ENCODE measurements at places on chromosomes 6 and 20.

GRCh38 chr20:44394702-44395460 lies 39.4 kb downstream of the HNF4A start:
- DNase-seq: no peak

DNA sequence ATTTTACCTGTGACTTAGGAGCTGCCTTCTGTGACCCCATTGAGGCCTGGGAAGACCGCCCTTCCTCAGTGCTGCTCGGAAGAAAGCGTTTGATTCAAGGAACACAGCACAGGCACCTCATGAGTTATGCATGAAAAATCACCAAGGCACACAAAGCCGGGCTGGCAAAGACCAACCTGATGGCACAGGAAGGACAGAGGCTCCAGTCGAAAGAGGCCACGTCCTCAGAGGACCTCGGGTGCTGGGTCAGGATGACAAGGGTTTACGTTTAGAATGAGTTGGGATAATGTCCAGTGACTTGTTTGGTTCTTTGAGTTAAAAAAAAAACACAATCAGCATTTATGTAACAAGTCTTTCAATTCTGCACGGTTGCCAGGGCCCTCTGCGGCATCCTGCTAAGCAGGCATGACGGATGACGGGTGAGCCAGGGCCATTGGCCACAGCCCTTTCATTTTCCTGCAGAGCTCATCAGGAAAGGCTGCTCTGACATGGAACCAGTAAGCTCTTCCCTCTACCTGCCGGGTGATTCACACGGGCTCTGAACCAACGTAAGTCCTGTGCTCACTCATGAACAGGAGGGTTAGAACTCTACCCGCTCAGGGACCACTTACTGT lies 112.8 kb downstream of the DACT2 start:
- DNase-seq: no peak

DNA sequence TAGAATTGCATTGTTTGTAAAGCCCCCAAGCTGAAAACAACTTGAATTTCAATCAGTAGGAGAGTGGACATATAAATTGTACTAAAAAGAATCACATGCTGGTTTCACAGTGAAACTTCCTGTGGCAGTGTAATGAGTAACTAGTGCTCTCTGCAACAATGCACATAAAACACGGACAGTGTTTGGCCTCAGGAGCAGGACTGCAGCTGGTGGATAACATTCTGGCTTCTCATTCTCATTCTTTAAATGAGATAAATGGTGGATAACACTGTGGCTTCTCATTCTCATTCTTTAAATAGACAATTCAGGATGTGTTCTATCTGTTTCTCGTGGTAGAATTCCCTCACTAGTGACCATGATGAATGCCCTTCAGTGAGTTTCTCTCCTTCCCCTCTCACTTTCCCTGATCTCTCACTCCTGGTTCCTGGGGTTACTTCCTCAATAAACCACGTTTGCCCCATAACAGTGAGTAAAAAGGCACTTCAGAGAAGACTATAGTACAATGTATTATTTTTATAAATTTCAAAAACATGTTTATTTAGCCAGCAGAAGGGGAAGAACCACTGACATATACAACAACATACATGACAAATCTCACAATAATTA lies 59.9 kb downstream of the SLC22A2 start:
- DNase-seq: no peak

DNA sequence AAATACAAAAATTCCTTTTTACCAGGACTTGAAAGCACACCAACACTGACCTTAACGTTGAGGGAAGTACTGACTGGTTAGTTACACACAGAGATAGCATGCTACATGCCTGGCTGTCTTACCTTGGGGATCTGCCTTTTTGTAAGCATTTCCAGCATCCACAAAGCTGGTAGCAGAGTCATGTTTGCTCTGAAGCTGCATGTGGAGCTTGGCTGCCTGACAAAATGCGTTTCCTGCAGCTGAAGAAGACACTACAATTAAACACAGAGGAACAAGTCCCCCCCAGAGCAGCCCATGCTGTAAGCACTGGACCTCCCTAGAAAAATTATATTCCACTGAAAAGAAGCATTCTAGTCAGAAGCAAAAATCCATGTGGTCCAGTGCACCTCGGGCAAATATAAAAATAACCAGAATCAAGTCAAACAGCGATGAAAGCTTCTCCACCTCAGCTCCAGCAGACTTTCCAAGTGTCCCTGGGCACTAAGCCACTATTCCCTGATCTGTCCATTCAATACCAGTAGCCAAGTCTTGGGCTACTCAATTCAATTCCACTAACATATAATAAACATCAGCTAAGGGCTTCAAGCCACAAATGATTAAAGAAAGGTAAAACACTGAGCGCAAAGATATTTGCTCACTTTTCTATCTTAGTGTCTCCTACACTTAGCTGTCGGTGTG lies 24.2 kb downstream of the NAPB start:
- no peak for DNase-seq

DNA sequence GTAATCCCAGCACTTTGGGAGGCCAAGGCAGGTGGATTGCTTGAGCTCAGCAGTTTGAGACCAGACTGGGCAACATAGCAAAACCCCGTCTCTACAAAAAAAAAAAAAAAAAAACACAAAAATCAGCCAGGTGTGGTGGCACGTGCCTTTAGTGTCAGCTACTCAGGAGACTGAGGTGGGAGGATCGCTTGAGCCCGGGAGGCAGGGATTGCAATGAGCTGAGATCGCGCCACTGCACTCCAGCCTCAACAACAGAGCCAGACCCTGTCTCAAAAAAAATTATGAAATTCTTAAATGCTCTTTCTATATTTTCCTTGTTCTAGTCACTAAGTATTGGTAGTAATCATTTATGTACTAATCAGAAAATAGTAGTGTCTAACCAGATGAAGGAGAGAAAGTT lies 30.6 kb downstream of the SYTL3 start:
- DNase-seq: no peak

GRCh38 chr6:70811788-70812187 lies 144.1 kb downstream of the SMAP1 start:
- DNase-seq: no peak

DNA sequence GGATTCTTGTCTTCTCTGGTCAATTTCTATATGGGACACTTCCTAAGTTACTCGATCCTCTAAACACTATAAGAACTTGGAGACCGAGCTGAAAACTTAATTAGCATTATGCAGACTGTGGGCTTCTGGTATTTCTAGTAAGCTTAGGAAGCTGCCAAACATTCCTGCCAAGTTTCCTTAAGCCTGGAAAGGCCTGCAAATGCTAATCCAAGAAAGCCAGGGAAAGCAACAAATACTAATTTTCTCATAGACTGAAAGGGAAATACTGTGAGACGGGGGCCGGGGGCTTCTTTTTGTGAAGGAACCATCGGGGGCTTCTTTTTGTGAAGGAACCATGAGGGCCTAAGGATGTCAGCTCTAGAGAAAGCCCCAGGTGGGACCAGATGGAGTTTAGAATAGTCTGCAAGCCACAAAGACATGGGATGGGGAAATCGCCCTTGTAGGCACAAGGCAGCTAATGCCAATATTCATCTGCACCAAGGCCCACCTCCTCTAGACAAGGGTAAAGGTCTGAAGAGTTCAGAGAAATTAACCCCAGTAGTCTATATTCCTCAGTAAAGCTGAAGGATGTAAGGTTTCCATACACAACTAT lies 332.4 kb upstream of the PRDM1 start:
- DNase-seq: no peak

GRCh38 chr6:74273541-74273940 lies 577.5 kb downstream of the CD109 start:
- DNase-seq: no peak

GRCh38 chr6:139686308-139686707 lies 311.9 kb upstream of the CITED2 start:
- DNase-seq: no peak

- DNase-seq: no peak
Measured at GRCh38 chr6:10411131-10411970, 3.5 kb downstream of the TFAP2A start.

- no peak for DNase-seq
Measured at GRCh38 chr20:61234224-61234890, 17.7 kb upstream of the CDH4 start.

DNA sequence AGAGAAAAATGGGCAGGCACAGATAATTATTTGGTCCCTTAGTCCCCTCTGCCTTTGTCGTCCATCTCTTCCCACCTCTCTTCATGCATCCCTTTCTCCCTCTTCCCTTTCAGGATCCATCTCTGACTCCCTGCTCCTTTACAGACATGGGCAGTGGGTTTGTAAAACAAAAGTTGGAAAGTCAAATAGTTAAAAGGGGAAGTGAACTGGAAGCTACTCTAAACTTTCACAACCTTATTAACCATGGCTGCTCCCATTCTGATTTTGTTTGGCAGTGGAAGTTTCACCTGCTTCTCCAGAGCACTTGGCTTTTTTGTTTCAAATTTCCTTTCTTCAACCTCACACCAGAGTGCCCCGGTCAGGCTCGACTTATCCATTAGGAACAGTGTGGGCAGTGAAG lies 1.2 kb downstream of the HLA-DQA2 start:
- DNase-seq: no peak

GRCh38 chr6:127690092-127690491 lies 113.1 kb downstream of the C6orf58 start:
- peak; percentile 53 for DNase-seq

DNA sequence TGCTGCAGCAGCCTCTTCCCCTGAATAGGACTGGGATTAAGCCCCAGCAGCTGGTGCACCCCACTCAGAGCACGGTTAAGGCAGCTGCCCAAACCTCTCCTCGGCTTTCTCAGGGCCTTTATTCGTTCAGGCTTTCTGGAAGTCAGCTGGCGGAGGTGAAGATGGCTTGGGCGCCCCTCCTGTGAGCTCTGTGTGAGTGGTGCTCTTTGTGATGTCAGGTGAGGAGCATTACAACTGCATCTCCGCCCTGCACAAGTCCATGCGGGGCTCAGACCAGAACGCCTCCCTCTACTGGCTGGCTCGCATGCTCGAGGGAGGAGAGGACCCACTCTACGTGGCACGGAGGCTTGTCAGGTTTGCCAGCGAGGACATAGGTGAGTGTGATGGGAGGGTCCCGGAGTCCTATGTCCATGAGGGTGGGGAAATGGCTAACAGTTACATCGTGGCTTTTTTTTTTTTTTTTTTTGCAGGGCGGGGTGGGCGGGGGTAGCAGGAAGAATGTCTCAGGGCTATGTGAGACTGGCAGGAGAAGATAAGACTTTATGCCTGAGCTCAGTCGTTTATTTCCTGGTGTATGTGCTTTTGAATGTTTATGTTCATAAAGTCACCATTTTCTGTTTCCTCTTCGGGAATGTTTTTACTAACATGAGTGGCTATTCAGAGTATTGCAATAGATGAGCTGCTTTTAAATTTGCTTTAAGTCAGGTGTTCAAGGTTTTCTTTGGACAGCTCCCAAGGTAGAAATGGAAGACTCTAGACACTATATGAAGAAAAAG lies 18.2 kb downstream of the WRNIP1 start:
- DNase-seq: no peak

- DNase-seq: no peak
Measured at GRCh38 chr6:153083869-153084268, 47.2 kb downstream of the RGS17 start.

GRCh38 chr20:56166781-56167465 lies 81.6 kb upstream of the MC3R start:
- no peak for DNase-seq

DNA sequence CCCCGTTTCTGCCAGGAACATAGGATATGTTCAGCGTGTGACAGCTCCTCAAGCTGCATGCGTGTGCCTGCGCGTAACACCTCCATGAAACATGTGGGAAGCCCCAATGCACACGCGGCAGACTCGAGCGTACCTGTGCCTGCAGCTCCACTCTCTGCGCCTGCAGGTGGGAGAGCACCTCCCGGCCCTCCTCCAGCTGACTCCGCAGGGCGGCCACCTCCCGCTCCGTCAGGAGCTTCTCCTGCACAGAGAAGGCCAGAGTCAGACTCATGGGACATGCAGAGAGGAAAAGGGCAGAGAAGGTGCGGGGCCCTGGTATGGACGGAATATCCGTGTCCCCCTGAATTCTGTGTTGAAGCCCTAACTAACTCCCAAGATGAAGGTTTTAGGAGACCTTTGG lies 22.4 kb downstream of the BFSP1 start:
- no peak for DNase-seq

DNA sequence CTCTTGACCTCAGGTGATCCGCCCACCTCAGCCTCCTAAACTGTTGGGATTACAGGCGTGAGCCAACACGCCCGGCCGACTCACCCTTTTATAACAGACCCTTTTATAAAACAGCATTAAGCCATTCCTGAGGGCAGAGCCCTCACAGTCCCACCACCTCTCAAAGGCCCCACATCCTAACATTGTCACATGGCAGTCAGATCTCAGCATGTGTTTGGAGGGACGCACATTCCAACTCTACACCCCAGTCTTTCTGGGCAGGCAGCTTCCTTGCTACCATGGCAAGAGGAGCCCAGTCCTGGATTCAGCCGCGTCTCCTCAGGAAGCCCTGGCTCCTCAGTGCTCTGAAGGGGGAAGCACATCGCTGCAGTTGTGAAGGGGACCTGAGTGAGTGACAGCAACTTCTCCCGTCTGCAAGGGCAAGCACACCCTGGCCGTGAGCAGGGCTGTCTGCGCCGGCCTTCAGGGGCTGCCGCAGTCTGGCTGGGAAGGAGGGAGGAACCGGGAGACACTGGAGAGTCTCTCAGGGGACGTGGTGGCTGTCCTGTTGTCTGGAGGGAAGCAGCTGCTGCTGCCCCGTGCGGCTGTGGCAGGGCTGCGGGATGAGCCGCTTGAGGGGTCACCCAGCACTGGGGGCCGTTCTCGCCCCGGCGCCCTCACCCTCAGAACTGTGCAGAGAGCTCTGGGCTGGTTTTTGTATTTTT lies 15.9 kb downstream of the OSBPL2 start:
- no peak for DNase-seq

GRCh38 chr6:35292494-35292893 lies 5.1 kb upstream of the DEF6 start:
- no peak for DNase-seq

GRCh38 chr6:162485464-162485863 lies 242.1 kb downstream of the PRKN start:
- no peak for DNase-seq

GRCh38 chr20:57308451-57309271 lies 20.9 kb upstream of the SPO11 start:
- no peak for DNase-seq

- no peak for DNase-seq
Measured at GRCh38 chr6:129894921-129895320, 33.8 kb upstream of the TMEM244 start.

DNA sequence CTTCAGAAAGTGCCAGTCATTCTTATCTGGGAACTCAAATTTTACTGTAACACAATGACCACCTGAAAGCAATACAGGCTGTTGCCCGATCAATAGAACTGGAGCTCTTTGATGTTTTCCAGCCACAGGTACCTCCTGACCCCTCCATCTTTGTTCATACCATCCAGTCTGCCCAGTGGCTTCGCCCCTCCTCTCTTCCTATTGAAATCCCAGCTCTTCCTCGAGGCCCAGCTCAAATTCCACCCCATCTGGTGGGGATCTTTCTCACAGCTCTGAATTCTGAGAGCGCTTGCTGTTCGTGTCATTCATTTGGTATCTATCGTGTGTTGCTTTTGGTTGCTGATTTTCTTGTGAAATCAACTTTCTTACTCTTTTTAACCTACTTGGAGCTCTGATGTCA lies 87.9 kb upstream of the CNKSR3 start:
- no peak for DNase-seq

- DNase-seq: no peak
Measured at GRCh38 chr6:12473494-12473893, 183.3 kb downstream of the EDN1 start.

- DNase-seq: no peak
Measured at GRCh38 chr6:20025681-20026080, 186.6 kb downstream of the MBOAT1 start.

- DNase-seq: no peak
Measured at GRCh38 chr6:47181681-47182080, 128.0 kb downstream of the TNFRSF21 start.

- no peak for DNase-seq
Measured at GRCh38 chr20:6579417-6579816, 188.1 kb upstream of the BMP2 start.

GRCh38 chr6:30453508-30454116 lies 35.7 kb upstream of the HLA-E start:
- peak; percentile 79 for DNase-seq

Data from NCI-H1694 (cell line).